ACHN (cell line): ENCODE measurements at places on chromosomes 5 and 9.

DNA sequence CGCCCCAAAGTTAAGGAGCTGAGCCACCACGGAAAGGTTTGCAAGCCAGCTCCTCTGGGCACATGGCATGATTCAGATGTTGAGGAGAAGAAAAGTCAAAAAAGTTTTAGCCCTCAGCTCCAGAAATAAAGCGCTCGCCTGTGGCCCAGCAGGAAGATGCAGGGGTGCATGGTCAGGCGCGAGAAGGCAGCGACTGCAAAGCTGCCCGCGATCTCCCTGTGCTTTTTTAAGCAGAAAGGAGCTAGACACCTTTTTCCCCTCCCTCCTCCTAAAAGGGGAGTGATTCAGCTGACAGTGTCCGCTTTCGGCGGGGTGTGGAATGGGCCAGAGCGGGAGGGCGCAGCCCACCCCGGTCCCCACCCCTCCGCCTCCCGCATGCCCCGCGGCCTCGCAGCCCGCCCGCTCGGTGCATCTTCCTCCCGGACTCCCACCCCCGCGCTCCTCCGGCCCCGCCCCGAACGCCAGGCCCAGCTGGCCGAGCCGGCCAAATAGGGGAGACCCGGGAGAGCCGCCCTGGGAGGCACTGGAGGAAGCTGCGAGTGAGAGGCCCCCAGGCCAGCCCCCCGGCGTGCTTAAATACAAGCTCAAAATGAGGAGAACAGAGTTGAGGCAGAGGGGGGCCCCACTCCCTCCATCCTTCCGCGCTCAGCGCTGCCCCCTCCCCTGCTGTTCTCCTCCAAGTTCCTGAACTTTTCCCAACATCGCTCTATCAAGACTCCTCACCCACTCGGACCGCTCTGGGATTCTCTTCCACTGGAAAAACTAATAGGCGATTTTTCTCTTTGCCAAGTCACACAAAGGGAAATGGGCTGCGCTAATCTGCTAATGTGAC is at the start of gene ADAMTS12:
TSS of gene ADAMTS12 (minus strand) at position 203 of the 832 bp plus-strand sequence. CDS start at position 69, 134 bp downstream.
- DNase-seq = no peak

DNA sequence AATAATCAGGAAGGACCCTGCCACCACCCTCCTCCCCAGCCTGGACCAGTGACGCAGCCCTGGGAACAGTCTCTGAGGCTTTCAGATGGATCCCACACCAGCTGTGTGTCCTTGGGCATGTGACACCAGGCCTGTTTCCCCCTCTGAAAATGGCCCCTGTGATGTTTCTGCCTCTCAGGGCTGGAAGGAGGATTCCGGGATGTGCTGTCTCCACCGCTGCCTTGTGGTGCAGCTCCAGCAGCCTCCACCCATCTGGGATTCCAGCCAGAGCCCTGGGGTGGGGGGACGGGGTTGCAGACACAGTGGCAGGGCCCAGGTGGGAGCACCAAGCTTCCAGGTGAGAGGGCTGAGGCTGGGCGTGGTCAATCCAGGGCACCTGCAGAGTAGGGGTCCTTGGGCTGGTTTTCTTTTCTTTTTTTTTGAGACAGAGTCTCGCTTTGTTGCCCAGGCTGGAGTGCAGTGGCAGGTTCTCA is 179.7 kb upstream of the IER5L start:
- DNase-seq = no peak

DNA sequence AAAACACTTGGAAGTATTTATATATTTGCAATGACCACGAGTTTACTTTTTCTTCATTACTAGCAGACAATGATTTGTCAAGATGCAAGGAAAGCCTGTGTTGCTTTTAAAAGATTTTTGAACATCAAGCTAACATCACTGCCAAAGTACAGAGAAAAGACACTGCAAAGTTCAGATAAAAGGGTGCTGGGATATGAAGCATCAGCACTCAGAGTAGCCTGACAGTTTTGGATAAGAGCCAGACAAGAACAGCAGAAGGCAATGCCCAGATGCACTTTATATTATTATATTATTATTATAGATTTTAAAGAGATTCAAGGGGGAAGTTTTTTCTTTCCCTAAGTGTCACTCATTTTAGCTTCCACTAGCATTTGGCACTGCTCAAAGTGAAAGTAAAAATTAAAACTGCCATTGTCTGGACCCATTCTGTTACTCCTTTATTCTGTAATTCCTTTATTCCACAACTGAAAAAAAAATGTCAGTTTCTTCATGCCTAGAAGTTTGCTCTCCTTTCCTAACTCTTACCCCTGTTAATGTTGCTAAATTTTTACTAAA is 240.6 kb downstream of the EFNA5 start:
- no peak for DNase-seq

DNA sequence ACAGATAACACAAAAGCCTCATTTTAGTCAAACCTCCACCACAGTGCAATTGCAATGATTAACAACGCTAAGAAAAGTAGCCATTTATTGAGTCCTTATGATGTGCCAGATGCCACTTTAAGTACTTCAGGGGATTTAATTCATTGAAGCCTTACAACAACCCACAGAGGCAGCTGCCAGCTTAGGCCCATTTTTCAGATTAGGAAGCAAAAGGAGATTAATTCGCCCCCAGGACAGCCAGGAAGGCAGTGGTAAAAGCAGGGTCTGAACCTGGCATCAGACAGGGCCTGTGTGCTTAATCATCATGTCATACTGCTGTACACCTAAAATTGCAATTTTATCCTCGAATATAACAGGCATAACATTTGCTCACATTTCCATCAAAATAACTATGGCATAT is 23.9 kb downstream of the MED27 start:
- no peak for DNase-seq

GRCh38 chr5:137490591-137490990 is 8.5 kb downstream of the SPOCK1 start:
- DNase-seq = no peak

- DNase-seq = no peak
These were observed 26.9 kb downstream of the MRPS30 start for GRCh38 chr5:44835693-44836092.

DNA sequence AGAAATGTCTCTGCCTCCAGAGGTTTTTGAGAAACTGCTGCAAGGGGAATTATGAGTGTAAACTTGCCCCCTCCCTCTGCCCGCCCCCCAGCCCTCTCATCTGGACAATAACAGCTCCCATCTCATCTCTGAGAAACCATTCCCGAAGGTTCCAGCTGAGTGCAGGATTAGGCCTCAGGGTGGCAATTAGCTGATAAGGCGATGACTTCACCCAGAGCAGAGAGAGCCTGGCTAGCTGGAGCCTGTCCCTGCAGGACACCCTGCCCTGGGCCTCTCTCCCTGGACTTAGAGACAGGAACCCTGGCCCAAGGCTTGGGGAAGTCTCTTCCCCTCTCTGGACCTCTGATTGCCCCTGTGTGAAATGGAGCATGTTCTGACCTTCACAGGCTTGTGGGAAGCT is 45.7 kb upstream of the HAND1 start:
- DNase-seq = no peak

- DNase-seq = peak; percentile 26
These were observed 439.1 kb upstream of the KIF2A start for GRCh38 chr5:61866930-61867329.

GRCh38 chr5:178489271-178489976 is 100.8 kb downstream of the COL23A1 start:
- DNase-seq = no peak

GRCh38 chr9:89808076-89808755 is 203.4 kb downstream of the GADD45G start:
- no peak for DNase-seq

DNA sequence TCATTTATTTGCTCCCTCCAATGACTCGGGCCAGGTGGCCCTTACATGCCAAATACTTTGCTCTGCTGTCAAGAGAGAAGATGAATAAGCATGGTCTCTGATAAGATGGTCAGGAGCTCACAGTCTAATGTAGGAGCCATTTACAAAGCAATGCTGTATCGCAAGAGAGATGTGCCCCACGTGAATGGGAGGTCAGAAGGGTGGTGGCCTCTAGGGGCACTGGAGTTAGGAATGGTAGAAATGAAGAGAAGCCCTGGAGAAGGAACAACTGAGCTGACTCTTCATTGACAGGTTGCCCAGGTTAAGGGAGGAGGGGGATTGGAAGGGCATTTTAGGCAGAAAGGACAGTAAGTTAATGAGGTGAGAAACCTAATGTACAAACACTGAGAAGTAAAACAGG is 286.5 kb downstream of the KCTD16 start:
- DNase-seq = no peak

- DNase-seq = peak; percentile 29
These were observed 27.0 kb downstream of the C5 start for GRCh38 chr9:121023064-121023463.

DNA sequence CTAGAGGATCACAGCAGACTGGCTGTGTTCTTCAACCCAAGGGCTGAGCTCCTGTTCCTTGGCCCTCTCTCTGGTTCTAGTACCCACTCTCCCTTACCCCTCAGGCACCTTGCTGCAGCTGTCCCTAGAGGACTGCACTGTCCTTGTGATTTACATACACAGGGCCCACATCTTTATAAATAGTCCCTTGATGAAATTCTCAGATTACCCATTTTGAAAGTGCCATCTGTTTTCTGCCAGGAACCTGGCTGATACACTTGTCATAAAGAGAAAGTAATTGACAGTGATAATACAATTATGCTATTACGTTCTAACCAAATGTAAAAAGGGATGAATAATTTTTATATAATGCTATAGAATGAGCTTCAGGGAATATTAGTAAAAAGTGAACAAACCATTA is 16.5 kb upstream of the SPARC start:
- DNase-seq = no peak

DNA sequence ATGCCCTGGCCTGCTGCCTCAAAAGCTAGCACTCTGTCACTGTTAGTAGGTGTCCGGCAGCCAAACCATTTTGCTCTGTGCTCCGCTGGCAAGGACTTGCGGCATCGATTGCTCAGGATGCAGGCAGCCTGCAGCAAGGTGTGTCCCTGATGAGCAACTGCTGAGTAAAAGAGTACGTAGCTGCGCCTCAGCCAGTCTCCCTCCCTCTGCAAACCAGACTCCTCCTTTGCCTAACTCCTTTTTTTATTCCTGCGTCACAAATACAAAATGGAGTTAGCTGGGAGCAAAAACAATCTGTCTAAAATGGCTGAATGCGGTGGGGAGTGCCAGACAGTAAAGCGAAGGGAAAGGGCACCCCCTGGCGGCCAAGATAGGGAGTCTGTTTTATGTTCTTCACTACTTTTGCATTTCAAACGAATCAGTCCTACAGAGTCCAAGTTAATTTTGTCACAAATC is 61.1 kb downstream of the DIAPH1 start:
- DNase-seq = peak; percentile 97

DNA sequence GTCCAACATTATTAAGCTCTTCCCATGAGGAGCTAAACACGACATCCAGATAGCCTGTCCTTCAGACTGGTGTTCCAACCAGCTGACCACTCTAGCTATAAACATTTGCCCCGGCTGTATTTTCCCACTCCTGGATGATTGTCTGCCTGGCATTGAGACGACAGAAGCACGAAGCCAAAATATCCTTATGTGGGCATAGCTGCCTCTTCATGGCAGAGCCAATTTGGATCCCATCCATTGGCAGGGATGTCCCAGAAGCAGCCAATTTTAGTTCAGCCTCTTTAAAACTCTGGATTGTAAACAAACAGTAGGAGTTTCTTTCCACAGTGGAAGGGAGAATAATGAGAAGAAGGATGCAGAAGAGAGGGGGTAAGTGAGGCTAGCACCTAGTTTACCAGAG is 507.6 kb downstream of the CETN3 start:
- DNase-seq = no peak

DNA sequence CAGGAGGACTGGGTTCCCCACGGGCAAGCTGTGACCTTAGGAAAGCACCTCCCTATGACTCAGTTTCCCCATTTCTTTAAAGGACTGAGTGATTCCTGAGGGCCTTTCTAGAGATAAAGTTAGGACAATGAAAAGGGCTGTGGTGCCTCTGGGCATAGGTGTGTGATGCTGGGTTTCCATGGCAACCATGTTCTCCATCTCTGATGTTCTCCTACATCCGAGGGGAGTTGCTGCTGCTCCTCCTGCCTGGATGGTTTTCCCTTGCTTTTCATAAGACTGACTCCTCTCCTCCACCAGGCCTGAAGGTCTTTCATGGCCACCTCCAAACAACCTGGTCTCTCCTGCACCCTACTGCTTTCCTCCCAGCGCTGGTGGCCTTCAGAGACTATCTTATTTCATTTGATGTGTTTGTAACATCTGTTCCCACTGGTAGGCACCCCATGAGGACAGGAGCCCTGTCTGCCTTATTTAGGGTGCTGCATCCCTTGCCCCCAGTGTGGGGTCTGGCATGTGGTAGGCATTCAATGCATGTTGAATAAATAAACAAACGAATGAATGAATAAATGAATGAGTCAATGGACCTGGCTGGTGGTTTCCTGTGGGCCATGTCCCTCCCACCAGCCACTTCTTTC is 112.2 kb upstream of the HAND1 start:
- DNase-seq = no peak

GRCh38 chr5:78574731-78575161 is 73.8 kb downstream of the LHFPL2 start:
- DNase-seq = no peak

DNA sequence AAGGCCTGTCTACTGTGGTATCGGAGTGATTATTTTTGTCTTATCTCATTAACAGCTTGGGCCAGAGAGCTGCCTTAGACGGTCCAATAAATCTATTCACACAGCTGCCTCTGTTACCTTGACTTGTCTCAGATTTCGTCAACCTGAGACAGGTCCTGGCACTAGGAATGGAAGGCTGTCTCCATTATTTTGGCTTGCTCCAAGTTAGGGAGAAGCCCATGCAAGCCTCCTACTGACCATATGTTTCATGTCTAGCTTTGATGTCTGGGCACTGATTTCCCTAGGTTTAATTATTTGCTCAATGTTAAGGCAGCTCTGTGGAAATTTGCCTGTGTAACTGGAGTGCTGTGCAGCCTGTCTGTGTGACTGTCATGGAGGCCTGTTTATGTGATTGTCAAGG is 12.4 kb upstream of the RALGPS1 start:
- no peak for DNase-seq

GRCh38 chr5:27234916-27235315 is 196.5 kb upstream of the CDH9 start:
- DNase-seq = no peak

GRCh38 chr5:35285435-35285834 is 55.1 kb upstream of the PRLR start:
- DNase-seq = no peak

DNA sequence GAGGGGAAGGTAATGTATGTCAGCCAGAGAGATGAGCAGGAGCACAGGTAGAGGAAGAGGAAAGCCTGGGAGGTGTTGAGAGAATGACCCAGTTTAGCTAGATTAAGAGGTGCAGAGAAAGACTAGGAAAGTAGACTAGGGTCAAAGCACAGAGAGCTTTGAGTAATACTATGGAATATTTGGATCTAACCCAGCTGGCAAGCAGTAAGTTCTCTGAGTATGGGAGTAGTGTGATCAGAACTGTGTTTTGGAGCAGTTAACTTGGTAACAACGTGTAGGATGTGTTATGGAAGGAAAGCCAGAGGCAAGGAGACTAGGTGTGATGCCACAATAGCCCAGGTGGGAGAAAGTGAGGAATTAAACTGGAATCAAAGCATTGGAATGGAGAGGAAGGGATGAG is 84.9 kb upstream of the PTGER4 start:
- no peak for DNase-seq

DNA sequence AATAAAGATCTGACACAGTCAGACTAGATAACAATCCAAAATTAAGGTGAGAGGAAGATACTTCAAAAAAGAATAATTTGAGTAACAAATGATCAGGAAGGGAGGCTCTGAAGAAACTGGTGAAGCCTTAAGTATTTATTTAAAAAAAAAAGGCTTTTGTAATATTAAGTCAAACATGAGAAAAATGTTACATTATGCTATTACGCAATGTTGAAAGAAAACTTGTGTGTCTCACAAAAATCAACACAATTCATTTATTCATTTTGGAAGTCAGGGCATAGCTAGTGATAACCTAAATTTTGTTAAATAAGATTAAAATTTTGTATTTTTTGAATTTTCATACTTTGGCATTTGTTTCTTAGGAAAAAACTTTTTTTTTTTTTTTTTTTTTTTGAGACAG is 28.2 kb downstream of the WDR41 start:
- DNase-seq = no peak
